ENCODE measurements at places on chromosomes 16 and 17.

DNA sequence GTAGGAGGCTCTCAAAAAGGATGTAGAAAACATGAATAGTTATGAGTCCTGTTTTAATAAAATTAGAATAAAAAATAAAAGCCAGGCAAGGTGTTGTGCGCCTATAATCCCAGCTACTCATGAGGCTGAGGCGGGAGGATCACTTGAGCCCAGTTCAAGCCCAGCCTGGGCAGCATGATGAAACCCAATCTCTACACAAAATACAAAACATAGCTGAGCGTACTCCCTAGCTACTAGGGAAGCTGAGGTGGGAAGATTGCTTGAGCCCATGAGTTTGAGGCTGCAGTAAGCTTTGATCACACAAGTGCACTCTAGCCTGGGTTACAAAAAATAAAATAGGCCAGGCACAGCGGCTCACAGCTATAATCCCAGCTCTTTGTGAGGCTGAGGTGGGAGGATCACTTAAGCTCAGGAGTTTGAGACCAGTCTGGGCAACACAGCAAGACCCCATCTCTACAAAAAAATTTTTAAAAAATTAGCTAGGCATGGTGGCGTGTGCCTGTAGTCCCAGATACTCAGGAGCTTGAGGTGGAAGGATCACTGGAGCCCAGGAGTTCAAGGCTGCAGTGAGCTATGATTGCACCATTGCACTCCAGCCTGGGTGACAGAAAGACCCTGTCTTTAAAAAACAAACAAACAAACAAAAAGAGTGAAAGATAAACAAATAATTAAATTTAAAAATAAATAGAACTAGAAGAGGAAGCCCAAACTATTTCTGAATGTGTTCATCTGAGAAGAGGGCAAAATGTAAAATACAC lies 17.2 kb upstream of the PRM1 start:
- no peak for DNase-seq

DNA sequence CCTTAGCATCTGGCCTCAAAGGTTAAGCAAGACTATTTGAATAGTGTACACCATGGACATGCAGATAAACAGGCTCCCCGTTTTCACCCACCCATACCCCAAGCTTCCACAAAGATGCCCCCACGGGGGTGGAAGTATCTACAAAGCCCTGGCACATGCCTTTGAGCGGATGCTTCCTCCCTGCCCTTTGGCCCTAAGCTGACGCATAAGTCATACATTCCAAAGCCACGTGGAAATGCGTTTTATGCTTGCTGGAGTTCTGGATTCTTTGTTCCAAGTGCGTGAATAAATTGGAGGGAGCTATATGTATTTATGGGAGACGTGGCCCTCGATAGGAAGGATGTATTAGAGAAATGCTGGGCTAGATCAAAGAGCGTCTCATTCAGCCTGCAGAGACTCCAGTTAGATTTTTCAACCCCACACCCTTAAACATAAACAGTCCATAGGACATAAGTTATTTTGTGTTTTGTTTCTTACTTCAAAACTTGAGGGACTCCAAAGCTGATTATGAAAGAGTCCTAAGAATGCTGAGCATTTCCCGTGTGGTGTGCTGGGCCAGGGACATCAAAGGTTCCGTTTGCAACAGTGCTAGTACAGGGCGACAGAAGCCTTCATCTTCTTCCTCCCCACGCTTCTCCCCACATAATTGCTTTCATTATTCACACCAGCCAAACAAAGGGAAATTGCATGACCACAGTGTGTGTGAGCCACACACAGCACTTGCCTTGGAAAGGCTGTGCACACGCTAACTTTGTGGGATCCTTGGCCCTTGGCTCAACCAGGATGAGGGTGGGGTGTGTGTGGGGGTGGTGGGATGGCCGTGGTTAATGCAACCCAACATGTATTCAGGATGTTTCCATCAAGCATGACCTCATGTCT lies 73.6 kb downstream of the WIPI1 start:
- DNase-seq, result no peak

DNA sequence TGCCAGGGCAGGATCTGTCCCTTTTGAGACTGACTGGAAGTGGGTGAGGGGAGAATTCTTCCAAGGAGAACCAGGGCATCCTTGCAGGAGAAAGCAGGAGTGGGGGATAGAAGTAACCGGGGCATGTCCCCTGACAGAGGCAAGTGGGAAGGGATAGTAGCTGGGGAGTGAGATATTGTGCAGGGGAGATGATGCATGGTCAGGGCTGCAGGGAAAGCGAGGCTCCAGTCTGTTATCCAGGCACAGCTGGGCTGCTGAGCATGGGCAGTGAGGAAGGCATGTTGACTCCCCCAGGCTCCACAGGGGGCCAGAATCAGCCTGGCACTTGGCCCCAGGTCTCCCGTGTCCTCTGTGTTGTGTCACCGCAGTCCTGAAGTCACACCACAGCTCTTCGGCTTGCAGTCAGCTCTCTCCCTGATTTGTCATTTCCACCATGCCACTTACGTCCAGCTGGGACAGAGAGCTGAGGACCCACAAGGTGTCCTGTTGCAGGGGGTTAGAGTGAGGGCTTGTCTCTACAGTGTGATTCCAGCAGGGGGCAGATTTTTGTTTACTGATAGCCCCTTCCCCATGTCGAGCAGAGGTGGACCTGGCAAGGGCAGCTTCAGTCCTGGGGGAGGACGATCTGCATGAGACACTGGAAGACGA lies 40.9 kb downstream of the B9D1 start:
- no peak for DNase-seq

DNA sequence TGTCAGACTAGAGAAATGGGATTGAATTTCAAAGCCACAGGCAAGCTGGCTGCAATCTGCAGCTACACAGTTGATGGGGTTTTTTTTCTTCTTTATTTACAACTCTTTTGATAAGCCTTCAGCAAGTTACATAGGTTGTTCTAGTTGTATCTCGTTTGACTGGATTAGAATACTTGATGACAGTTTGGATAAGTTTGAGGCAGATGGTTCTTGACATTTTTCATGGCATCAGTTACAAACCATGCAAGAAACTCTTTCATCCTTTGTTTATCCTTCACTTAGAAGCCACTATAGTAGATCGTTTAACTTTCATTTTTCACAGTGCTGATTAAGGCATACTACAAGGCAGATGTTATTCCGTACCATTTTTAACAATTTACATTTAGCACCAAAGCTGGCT lies 238.9 kb downstream of the TOX3 start:
- no peak for DNase-seq

Data from activated CD4-positive, alpha-beta T cell treated with anti-CD3 and anti-CD28 coated beads for 4 hours (primary cell).